ENCODE measurements at places on chromosomes 13 and 19.

DNA sequence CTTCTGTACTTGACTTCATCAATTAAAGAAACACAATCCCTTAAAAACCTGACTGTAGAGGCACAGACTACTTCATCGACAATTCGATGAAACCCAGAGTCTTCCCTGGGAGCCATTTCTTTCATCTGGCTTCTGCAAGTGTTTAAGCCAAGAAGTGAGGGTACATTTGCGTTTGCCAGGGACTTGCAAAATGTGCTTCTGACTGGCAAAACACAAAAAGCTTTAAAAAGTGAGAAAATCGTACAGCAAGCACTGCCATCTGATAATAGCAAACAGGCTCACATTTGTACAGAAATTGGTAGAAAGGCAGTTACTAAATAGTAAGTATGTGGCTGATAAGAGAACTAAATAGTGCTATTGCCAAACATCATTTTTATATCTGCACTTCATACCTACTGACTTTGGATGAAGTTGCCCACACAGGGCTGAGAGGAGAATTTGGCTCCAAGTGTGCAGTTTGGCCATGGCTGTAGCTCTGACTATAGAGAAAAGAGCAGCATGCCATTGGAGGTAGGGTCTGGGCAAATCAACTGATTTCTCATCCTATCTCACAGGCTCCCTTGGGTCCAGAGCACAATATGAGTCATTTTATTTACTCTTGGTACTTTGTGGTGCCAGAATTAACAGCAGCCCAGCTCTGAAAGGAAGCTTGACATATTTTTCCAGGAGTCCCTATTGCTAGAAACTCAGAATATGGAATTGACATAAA, 358.1 kb downstream of the OXGR1 start:
- no peak for DNase-seq
- H3K4me3 ChIP-seq: no peak overlapping the region
- no peak overlapping the region for H3K27ac ChIP-seq
- no peaks in the 10 kb centered on the region for H3K36me3 ChIP-seq

- H3K27ac ChIP-seq: no peak overlapping the region
- H3K36me3 ChIP-seq: no peaks in the 10 kb centered on the region
- peak; percentile 53 for DNase-seq
- no peaks in the 10 kb centered on the region for H3K4me1 ChIP-seq
These were observed 575.8 kb downstream of the DACH1 start for GRCh38 chr13:71290963-71291841.

DNA sequence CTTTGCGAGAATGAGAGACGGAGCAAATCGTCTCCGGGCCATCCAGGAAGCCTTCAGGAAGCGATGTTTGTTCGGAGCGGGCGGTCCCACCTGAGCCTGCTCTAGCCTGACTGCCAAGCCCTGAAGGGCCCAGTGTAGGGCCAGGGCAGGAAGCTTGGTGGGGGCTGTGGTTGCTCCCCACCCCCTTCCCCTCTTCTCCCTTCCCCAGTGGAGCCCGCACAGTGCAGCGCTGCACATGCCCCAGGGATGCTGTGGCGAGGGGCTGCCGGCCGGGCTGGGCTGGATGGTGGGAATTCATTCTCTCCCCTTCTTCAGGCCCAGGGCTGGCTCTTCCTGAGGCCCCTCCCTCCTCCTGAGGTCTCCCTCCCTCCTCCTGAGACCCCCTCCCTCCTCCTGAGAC, 7.1 kb upstream of the GRTP1 start:
- DNase-seq: no peak
- H3K27me3 ChIP-seq: no peaks in the 10 kb centered on the region
- no peak overlapping the region for H3K4me3 ChIP-seq
- no peaks in the 10 kb centered on the region for H3K4me1 ChIP-seq

GRCh38 chr19:46719629-46720502, 3.0 kb upstream of the PRKD2 start:
- no peak overlapping the region for H3K27ac ChIP-seq
- no peak overlapping the region for H3K4me3 ChIP-seq
- H3K27me3 ChIP-seq: no peaks in the 10 kb centered on the region

- no peak for DNase-seq
- H3K27me3 ChIP-seq: peaks cover 10% of the 10 kb centered on the region
- no peak overlapping the region for H3K4me3 ChIP-seq
- H3K27ac ChIP-seq: no peak overlapping the region
- H3K4me1 ChIP-seq: no peaks in the 10 kb centered on the region
These were observed 80.8 kb downstream of the TNFSF11 start for GRCh38 chr13:42654722-42655121.

DNA sequence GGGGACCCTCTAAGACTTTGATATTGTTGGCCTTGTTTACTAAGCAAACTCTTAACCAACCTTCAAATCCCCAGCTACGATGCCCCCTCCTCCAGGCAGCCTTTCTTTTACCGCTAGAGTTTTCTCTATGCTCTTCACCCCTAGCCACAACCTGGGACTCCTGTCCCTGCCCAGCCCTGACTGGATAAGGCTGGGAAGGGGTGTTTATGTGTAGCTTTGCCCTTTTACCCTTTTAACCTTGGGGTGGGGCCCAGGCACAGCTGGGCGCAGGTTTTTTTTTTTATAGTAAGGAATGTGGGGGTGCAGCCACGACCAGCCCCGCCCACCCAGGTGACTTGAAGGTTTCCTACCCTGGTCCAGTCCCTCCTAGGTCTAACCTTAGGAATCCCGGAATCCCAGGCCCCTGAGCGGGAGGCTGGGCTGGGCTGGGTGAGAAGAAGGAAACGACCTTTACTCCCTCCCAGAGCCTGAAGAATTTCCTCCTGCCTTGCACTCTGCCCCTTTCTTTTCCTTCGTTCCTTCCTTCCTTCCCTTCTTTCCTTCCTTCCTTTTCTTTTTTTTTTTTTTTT, 12.2 kb downstream of the TJP3 start:
- H3K4me3 ChIP-seq: no peak overlapping the region
- H3K27ac ChIP-seq: no peak overlapping the region
- H3K36me3 ChIP-seq: no peaks in the 10 kb centered on the region
- no peak for DNase-seq

- DNase-seq: no peak
- H3K4me3 ChIP-seq: no peak overlapping the region
- H3K36me3 ChIP-seq: no peaks in the 10 kb centered on the region
- H3K4me1 ChIP-seq: no peaks in the 10 kb centered on the region
These were observed 17.6 kb upstream of the RASA3 start for GRCh38 chr13:114149774-114150740.

DNA sequence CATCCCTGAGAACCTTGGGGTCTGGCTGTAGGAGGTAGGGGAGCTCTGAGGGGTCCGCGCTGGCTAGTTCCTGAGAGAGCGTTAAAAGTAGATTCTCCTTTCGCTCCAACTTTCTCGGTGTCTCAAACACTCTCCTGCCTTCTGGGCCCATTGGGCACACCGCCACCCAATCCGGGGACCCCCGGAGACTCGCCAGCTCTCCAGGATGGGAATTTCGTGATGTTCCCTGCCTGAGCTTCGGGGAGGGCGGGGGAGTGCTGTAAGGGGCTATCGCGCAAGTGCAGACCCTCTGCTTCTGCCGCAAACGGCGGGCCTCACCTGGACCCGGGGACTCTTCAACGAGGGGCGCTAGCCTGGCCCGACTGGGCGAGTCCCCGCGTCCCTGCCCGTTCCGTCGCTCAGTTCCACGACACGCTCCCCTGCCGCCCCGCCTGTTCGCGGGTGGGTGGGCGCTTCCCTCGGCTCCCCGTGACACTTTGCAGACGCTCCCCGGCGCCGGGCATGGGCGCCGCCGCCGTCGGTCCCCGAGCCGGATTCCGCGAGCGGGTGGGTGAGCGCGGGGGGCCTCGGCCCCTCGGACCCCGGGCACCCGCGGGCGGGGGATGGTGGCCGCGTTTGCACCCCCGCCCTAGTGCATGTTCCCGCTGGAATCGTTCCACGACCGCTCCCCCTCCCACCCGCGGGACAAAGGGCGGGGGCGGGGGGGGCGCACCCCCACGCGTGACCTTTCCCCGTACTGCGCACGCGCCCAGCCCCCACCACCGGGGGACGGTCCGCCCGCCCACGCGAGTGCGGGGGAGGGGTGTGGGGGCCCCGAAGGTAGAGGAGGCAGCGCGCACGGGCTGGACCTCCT, at the start of gene CCDC106:
Gene CCDC106, plus strand, starts transcription at position 481 of the 853 bp plus-strand sequence. CDS start 835 bp downstream, outside the sequence.
- no peaks in the 10 kb centered on the region for H3K27me3 ChIP-seq
- H3K36me3 ChIP-seq: no peaks in the 10 kb centered on the region
- H3K4me1 ChIP-seq: peaks cover 25% of the 10 kb centered on the region
- H3K27ac ChIP-seq: peak within 1 kb of the TSS; percentile 83
- peak within 1 kb of the TSS; percentile 52 for H3K4me3 ChIP-seq

- H3K27me3 ChIP-seq: no peaks in the 10 kb centered on the region
- H3K4me3 ChIP-seq: no peak overlapping the region
- no peak overlapping the region for H3K27ac ChIP-seq
- no peaks in the 10 kb centered on the region for H3K36me3 ChIP-seq
- no peak for DNase-seq
These were observed 279.9 kb downstream of the SLITRK6 start for GRCh38 chr13:85519363-85519762.

- H3K27me3 ChIP-seq: no peaks in the 10 kb centered on the region
- no peak overlapping the region for H3K27ac ChIP-seq
- no peak for DNase-seq
- H3K4me3 ChIP-seq: no peak overlapping the region
These were observed 1.9 kb downstream of the NTN5 start for GRCh38 chr19:48670699-48671445.

- no peaks in the 10 kb centered on the region for H3K36me3 ChIP-seq
- no peak for DNase-seq
- H3K27ac ChIP-seq: no peak overlapping the region
- peaks cover 23% of the 10 kb centered on the region for H3K27me3 ChIP-seq
- H3K4me1 ChIP-seq: peaks cover 4% of the 10 kb centered on the region
- no peak overlapping the region for H3K4me3 ChIP-seq
These were observed 25.1 kb downstream of the EFNA2 start for GRCh38 chr19:1310853-1311180.

DNA sequence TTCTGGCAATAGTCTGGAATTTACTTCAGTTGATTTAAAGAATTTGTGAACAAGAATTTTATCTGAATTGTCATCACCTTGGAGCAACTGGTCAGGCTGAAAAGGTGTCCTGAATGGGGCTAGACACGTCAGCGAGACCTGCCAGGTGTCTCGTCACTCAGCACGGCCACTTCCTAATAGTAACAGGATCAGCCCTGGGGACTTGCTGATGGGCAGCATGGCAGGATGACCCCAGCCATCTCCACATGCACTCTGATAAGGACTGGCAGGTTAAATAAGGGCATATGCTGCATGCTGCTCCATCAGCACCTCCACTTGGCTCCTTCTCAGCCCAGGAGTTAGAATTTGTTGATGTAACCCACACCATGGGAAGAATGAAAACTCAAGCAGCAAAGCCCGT, 224.2 kb downstream of the FOXO1 start:
- H3K4me3 ChIP-seq: no peak overlapping the region
- no peak for DNase-seq
- no peak overlapping the region for H3K27ac ChIP-seq
- peaks cover 12% of the 10 kb centered on the region for H3K4me1 ChIP-seq

GRCh38 chr19:6737873-6738786, 750 bp upstream of the GPR108 start:
- H3K36me3 ChIP-seq: no peaks in the 10 kb centered on the region
- peak overlapping the region; percentile 90 for H3K27ac ChIP-seq
- peaks cover 26% of the 10 kb centered on the region for H3K4me1 ChIP-seq
- H3K4me3 ChIP-seq: no peak overlapping the region

- H3K4me1 ChIP-seq: no peaks in the 10 kb centered on the region
- no peaks in the 10 kb centered on the region for H3K27me3 ChIP-seq
- DNase-seq: no peak
- H3K27ac ChIP-seq: no peak overlapping the region
- no peak overlapping the region for H3K4me3 ChIP-seq
These were observed 149.2 kb downstream of the MIPEP start for GRCh38 chr13:23740002-23740401.

DNA sequence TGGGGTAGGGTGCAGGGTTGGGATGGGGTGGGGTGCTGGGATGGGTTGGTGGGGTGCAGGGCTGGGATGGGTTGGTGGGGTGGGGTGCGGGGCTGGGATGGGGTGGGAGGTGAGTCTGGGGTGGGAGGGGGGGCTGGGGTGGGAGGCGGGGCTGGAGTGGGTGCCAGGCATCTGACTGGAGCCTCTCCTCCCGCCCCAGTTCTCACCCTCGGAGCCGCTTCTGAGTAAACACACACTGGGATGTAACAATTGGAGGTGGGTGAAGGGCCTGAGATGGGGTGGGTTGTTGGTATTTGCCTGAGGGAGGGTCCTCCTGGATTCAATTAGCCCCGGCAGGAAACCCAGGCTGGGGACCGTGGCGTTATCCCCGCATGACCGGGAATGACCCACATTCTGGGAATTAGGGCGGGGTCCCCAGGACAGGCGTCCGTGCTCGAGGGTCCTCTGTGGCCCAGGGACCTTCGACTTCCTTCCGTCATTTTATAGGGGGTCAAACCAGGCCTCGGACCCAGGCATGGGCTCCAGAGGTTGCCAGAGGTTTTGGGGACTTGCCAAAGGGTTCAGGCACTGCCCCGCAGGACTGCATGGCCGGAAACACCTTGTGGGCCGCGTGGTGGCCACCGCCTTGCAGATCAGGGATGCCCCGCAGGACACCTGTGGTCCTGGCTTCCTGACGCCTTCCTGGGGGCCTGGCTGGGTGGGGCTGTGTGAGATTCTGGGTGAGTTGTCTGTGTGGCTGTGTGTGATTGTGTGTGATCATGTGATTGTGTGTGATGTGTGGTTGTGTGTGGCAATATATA, 1.4 kb downstream of the TMPRSS9 start:
- peaks cover 20% of the 10 kb centered on the region for H3K27me3 ChIP-seq
- H3K27ac ChIP-seq: no peak overlapping the region
- no peaks in the 10 kb centered on the region for H3K36me3 ChIP-seq
- H3K4me1 ChIP-seq: no peaks in the 10 kb centered on the region
- H3K4me3 ChIP-seq: no peak overlapping the region
- no peak for DNase-seq

GRCh38 chr13:108851660-108852059, 222.2 kb downstream of the MYO16 start:
- no peak overlapping the region for H3K4me3 ChIP-seq
- H3K36me3 ChIP-seq: no peaks in the 10 kb centered on the region
- no peak overlapping the region for H3K27ac ChIP-seq
- no peaks in the 10 kb centered on the region for H3K27me3 ChIP-seq
- H3K4me1 ChIP-seq: no peaks in the 10 kb centered on the region

GRCh38 chr13:22903301-22903700, 277.5 kb upstream of the SGCG start:
- no peak overlapping the region for H3K4me3 ChIP-seq
- no peaks in the 10 kb centered on the region for H3K4me1 ChIP-seq
- DNase-seq: no peak
- H3K36me3 ChIP-seq: no peaks in the 10 kb centered on the region

GRCh38 chr19:49395581-49396407, 7.7 kb downstream of the KASH5 start:
- H3K27me3 ChIP-seq: peaks cover 2% of the 10 kb centered on the region
- no peak for DNase-seq
- H3K27ac ChIP-seq: no peak overlapping the region
- H3K4me1 ChIP-seq: no peaks in the 10 kb centered on the region
- H3K4me3 ChIP-seq: no peak overlapping the region

- H3K36me3 ChIP-seq: no peaks in the 10 kb centered on the region
- DNase-seq: no peak
- no peaks in the 10 kb centered on the region for H3K27me3 ChIP-seq
- no peaks in the 10 kb centered on the region for H3K4me1 ChIP-seq
These were observed 73.2 kb upstream of the KLF5 start for GRCh38 chr13:72985610-72986009.
